ENCODE measurements at places on chromosomes 1 and 21. TPM values are rescaled to one million over a fixed set of nuclear protein-coding genes. Genes with fewer than 3 reads are reported as not detected.

DNA sequence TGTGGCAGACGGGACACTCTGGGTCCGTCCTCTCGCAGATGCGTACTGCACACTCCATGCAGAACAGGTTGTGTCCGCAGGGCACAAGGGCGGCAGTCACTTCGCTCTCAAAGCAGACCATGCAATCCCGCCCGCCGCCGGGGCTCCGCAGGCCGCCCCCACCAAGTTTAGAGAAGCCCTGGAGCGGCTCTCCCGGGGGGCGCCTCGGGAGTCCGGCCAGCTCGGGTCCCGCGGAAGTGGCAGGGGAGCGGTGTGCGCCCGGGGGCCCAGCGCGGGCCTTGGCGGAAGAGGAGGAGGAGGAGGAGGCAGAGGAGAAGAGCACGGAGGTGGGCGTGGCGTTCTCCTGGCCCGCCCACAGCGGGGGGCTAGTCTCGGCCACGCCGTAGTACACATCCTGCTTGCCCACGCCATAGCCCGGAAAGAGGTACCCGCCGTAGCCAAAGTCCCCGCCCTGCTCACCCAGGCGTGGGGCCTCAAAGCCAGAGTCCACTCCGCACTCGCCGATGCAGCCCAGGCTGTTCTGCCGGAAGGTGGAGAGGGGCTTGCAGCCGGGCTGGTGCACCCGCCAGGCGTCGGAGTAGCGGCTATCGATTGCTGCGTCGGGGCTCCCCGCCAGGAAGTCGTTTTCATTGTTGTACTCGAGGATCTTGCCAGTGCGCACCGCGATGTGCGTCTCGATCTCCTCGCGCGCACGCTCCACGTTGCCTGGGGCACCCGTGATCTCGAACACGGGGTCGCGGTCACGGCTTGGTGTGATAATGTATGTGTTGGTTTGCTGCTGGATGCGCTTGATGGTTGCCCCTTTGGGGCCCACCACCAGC is 5.4 kb downstream of the MEX3A start:
- no peaks in the 10 kb centered on the region for H3K27me3 ChIP-seq
- peak overlapping the region; percentile 9 for H3K4me3 ChIP-seq
- H3K27ac ChIP-seq: no peak overlapping the region

The ALG14 gene
- 10.9 TPM for total RNA-seq

- no peaks in the 10 kb centered on the region for H3K4me1 ChIP-seq
- H3K4me3 ChIP-seq: no peak overlapping the region
- H3K27me3 ChIP-seq: peaks cover 2% of the 10 kb centered on the region
- H3K27ac ChIP-seq: no peak overlapping the region
Measured at GRCh38 chr1:232834066-232834465, 28.9 kb downstream of the MAP10 start.

GRCh38 chr1:113980110-113980509 is 836 bp downstream of the OLFML3 start:
- peaks cover 91% of the 10 kb centered on the region for H3K4me1 ChIP-seq
- H3K4me3 ChIP-seq: peak overlapping the region; percentile 55
- no peaks in the 10 kb centered on the region for H3K36me3 ChIP-seq
- DNase-seq: no peak
- H3K27me3 ChIP-seq: no peaks in the 10 kb centered on the region

- no peak overlapping the region for H3K4me3 ChIP-seq
- peaks cover 1% of the 10 kb centered on the region for H3K27me3 ChIP-seq
- no peaks in the 10 kb centered on the region for H3K36me3 ChIP-seq
Measured at GRCh38 chr1:89608984-89609725, 23.8 kb upstream of the LRRC8C start.

The MASP2 gene
- not detected for total RNA-seq

GRCh38 chr1:24364605-24364974 is 45.4 kb downstream of the GRHL3 start:
- DNase-seq: no peak
- H3K36me3 ChIP-seq: no peaks in the 10 kb centered on the region
- no peak overlapping the region for H3K27ac ChIP-seq
- H3K4me1 ChIP-seq: peaks cover 45% of the 10 kb centered on the region
- H3K4me3 ChIP-seq: no peak overlapping the region

- H3K27ac ChIP-seq: no peak overlapping the region
- H3K27me3 ChIP-seq: peaks cover 8% of the 10 kb centered on the region
- no peak overlapping the region for H3K4me3 ChIP-seq
- no peak for DNase-seq
- no peaks in the 10 kb centered on the region for H3K4me1 ChIP-seq
- H3K36me3 ChIP-seq: no peaks in the 10 kb centered on the region
Measured at GRCh38 chr1:237507005-237507404, 383.7 kb downstream of the ZP4 start.

The KCNJ15 gene
- total RNA-seq: 0.80 TPM

- no peak overlapping the region for H3K4me3 ChIP-seq
- peaks cover 24% of the 10 kb centered on the region for H3K27me3 ChIP-seq
- no peak overlapping the region for H3K27ac ChIP-seq
- H3K36me3 ChIP-seq: no peaks in the 10 kb centered on the region
Measured at GRCh38 chr1:199931666-199932377, 95.7 kb upstream of the NR5A2 start.

DNA sequence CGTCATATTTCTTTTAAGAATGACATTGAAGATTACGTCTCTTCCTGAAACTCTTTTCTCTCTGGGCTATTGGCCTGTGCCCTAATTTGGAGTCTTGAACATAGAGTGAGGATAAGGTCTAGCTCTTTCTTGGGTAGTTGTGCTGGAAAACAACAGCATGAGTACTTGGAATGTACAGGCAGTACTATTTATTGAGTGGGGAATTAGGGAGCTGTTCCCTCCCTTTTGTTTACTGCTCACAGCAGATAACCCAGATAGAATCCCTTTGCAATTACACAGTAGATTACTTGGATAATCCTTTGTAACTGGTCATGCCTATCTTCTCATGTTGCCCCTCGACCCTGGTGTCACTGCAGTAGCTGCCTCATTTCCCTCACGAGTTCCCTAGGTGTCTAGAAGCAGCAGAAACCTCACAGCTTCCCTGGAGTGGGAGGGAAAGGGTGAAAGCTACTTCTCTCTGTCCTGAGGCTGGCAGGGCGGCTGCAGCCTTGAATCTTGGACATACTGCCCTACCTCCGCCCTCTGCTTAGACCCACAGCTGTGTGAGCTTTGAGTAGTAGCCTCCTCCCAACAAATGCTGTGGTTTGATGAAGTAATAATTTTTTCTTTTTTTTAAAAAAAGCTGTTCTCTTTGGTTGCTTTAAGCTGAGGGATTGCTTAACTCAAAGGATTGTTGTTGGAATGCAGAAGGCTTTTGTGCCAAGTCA is 70.6 kb downstream of the FGGY start:
- peak overlapping the region; percentile 87 for H3K27ac ChIP-seq
- H3K36me3 ChIP-seq: peaks cover 5% of the 10 kb centered on the region
- peaks cover 23% of the 10 kb centered on the region for H3K4me1 ChIP-seq
